ENCODE measurements at places on chromosomes 6 and 20.

- DNase-seq = no peak
Measured at GRCh38 chr20:61581825-61582188, 329.7 kb downstream of the CDH4 start.

GRCh38 chr6:132959639-132960326, 145.4 kb downstream of the RPS12 start:
- no peak for DNase-seq

GRCh38 chr20:23094213-23094896, 8.2 kb upstream of the CD93 start:
- DNase-seq = no peak

DNA sequence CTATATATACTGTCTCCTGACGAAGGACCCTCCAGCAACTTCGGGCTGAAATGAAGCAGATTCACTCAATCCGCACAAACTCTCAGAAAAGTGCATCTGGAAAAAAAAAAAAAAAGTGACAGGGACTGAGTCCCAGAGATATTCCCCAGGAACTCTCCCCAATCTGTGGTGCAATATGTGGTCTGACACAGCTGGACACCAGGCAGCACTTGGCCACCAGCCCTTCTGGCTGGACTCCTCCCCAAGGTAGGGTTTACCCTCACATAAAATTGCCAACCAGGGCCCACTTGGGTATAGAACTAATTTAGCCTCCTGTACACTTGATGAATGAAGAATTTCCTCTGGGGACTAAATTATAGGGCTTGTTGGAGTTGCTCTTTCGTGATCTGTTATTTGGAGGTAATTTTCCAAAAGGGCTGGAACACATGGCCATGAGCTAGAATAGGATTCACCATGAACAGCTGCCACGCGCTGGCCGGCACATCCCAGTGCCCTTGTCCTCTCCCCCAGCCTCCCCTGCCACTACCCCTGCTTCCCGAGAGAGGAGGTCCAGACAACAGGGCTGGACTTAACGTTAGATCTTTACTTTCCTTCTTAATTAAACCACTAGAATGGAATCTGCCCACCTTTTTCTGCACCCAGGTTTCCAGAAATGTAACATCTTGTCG, 379.2 kb downstream of the BMP2 start:
- DNase-seq = no peak

- DNase-seq = no peak
Measured at GRCh38 chr6:97052896-97053295, 128.4 kb downstream of the KLHL32 start.

DNA sequence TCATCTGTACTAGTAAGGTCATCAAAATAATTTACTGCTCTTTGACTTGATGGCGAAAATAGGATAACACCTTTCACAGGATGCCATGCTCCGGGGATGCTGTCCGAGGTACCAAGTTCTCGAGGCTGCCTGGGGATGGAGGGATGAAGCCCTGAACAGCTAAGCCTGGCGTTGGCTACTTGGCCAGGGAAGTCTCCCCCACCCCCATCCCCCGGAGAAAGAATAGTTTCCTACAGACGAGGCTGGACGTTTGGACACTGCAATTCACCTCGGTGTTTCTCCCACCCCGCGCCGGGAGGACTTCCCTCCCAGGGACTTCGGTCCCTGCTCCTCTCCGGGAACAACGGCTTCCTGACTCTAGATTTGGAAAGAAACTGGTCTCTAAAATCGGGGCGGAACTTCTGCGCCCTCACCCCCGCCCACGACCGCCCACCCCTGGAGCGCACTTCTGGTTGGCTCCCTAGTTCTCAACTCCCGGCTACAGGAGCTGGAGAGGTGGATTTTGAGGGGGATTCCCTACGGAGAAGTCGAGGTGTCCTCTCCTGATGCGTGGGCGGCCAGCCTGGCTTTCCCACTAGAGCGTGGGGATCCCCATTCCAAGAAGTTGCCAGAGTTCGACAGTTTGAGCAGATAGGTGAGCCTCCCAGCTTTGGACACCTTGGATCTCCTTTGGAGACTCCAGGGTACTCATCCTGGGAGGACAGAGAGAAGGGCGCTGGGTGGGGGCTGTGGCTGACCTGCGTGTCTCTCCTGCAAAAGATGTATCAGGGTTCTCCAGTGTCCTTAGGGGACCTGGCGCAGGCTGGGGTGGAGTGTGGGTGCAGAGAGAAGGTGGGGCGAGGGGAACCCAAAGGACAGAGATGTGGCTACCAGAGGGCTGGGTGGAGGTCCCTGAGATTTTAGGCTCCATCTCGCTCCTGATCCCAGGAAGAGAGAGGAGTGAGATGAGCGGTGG, 1.1 kb downstream of the PCSK2 start:
- DNase-seq = no peak

DNA sequence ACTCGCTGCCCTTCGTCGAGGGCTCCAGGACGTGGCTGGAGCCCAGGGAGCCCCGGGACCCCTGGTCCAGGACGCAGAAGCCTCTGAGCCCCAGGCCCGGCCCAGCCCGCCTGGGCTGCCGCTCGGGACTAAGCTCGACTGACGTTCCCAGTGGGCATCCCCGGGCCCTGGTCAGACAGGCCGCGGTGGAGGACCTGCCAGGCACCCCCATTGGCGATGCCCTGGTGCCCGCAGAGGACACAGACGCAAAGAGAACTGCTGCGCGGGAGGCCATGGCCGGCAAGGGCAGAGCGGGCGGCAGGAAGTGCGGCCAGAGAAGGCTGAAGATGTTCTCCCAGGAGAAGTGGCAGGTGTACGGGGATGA, 28.9 kb downstream of the ZNF831 start:
- no peak for DNase-seq

GRCh38 chr6:87441711-87442110, 31.1 kb upstream of the SLC35A1 start:
- no peak for DNase-seq

- DNase-seq = peak; percentile 79
Measured at GRCh38 chr20:53736757-53737395, 143.2 kb upstream of the ZNF217 start.

DNA sequence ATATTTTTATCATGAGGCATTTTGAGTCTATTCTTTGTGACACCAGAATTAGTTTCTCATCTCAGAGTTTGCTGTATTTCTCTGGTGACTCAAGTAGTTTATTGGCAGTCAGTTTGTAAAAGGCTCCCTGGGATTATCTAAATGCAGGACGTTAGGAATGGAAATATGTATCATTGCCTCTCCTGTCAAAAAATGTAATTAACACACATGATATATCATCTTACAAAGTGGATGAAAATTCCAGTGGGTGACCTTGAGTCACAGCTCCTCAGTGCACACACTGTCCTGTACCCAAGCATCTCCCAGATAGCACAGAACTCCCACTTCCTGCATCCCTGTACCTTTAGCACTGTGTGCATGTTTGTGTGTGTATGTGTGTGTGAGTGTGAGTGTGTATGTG, 258.6 kb downstream of the LAMA2 start:
- no peak for DNase-seq

DNA sequence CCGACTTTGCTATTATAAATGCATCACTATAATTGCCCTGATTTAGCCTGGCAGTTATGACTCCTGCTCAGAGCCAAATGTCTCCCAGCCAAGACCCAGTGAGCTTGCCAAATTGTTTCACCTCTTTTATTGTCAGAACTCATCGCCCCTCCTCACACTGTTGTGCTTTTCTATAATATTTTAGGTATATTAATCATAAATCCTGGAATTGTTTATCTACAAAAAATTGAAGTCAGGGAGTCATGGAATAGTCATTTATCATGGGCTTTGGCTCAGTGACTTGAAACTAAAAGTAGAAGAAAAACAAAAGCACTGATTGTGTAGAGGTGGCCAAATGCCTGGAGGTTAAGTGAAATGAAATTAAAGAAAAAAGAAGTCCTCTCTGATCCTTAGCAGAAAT, 85.6 kb downstream of the PFDN4 start:
- DNase-seq = no peak

DNA sequence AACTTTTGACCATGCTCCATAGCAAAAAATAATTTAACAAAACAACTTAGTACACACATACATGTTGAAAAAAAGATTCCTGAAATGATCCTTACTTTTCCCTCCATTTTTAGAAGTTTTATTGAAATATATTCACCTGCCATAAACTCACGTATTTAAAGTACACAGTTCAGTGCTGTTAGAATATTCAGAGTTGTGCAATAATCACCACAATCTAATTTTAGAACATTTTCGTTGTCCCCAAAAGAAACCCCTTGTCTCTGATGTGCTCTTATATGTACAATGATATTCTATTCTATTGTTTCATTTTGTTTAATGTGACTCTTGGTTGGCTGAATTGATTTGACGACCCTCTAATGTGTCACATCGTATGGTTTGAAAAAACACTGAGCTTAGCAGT, 15.9 kb downstream of the ROS1 start:
- no peak for DNase-seq

DNA sequence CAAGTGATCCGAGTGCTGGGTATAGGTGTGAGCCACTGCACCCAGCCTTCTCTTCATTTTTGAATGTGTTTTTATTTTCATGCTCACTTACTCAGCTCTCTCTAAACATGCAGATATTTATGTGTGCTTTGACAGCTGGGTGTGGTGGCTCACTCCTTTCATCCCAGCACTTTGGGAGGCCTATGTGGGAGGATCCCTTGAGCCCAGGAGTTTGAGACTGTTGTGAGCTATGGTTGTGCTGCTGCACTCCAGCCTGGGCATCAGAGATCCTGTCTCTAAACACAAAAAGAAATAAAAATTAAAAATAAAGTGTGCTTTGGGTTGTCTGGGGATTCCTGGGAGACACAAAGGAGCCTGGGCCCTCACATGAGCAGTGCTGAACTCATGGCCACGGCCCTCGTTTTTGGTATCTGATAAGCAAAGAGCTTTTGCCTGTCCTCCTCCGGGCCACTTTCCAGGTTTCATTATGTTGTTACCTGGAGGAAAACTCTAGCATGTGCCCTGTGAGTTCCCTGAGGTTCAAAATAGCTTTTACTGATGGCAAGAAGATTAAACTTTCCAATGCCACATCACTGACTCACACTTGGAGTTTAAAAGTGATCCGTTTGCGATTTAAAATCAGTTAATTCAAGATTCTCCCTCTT, 78.5 kb downstream of the CD164 start:
- DNase-seq = no peak

GRCh38 chr20:40293740-40294139, 395.3 kb downstream of the MAFB start:
- no peak for DNase-seq

- DNase-seq = peak; percentile 13
Measured at GRCh38 chr6:145904391-145904790, 59.8 kb downstream of the SHPRH start.
